Left ventricle myocardium superior (tissue), 1 donor: ENCODE measurements at places on chromosomes 1 and 21.

GRCh38 chr1:3892748-3893147 is 7.3 kb downstream of the C1orf174 start:
- peak; percentile 70 for DNase-seq

- no peak for DNase-seq
These were observed 42.5 kb upstream of the LRRN2 start for GRCh38 chr1:204728045-204728444.

DNA sequence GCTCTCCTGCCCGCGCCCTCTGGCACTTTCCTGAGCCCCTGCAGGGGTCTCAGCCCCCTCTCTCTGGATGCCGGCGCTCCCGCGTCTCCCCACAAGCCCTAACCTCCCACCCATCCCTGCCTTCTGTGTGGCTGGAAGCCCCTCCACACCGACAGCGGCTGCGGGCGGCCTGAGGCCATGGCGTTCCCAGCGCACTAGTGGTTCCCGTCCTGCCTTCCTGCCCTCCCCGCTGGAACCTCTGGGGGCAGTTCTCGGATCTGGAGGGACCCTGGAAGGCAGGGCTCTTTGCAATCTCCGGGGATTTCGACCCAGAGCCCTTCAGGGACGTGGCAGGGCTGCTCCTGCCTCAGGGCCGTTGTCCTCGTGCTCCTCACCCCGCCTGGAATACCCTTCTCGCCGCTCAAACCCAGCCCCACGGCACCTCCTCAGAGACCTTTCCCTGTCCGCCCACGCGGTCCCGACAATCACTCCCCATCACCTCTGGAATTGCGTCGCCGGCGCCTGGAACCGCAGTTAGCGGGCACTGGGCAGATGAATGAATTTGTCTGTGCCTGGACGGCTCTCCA is 493 bp upstream of the ESPN start:
- no peak for DNase-seq

DNA sequence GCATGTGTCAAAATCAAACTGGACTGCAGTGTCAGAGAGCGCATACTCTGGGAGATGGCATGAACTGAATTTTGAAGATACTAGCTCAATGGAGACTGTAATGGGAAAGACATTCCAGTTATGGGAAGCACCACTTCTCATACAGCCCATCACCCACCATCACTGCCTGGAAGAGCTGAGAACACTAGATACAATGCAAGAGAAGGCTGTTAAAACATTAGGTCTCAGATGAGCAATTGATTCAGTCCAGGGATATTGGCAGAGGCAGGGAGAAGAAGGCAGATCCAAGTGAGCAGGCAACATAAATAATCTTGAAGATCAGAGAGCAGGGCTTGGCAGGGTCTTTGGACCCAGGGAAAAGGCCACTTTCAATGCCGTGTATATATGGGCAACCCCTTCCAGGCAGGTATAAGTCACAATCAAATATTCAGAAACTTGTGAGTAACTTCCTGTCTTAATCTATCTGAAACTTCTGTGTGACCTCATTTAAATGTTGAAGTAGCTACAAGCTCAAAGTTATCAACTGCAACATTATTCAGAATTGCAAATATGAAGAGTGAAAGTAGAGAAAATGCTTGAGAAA is 290.3 kb upstream of the SGIP1 start:
- DNase-seq, result no peak

DNA sequence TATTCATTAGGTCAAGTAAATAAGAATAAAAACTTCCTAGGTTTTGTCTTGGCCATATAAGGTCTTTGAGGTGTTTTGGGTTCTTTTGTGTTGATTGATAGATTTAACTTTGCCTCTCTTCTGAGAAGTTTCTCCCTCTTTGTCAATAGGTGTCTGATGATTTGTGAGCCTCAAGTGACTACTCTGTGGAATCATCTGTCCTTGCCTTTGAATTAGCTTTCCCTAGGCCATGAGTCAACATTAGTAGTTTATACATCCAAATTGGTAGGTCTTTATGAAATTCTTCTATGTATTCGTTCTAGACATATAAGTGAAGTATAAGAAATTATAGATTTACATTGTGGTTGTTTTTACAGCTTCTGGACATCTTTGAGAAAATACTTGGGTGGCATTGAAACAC is 864.4 kb downstream of the USP25 start:
- no peak for DNase-seq

GRCh38 chr1:211938561-211938997 is 96.8 kb downstream of the INTS7 start:
- DNase-seq, result no peak

DNA sequence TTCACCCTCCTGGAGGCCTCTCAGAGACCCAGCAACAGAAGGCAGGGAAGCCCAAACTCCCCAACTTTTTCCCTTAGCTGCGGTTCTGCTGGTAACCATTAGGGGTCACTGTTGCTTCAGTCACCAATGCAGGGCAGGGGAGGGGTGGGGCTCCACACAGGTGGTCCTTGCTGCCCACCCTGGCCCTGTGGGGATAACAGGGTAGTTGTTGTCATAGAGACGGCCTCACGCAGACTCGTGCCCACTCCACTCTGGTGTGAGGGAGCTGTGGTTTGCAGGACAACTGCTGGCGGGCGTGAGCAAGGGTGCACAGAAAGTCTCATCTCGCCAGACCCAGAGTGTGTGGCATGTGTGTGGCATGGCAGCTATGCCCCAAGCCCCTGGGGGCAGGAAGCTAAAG is 19.9 kb downstream of the INSRR start:
- peak; percentile 38 for DNase-seq

- DNase-seq, result no peak
These were observed 39.6 kb upstream of the ADARB1 start for GRCh38 chr21:45034556-45035476.

DNA sequence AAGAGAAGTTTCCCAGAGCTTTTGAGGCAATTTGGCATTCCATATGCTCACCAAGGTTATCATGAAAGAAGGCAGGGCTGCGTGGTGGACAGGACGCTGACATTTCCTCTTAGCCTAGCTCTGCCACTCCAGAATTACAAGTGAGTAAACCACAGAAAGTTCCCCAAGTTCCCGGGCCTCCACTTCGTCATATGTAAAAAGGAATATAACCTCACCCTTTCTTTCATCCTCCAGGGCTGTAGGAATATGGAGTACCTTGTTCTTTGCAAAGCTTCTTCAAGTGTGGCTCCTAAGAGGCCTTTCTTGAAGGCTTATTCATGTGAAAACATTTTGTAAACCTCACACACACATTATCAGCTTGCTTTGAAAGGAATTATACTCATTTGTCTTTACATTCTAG is 210.2 kb downstream of the GREM2 start:
- no peak for DNase-seq

- DNase-seq, result no peak
These were observed 54.2 kb downstream of the RGL1 start for GRCh38 chr1:183859119-183859518.

DNA sequence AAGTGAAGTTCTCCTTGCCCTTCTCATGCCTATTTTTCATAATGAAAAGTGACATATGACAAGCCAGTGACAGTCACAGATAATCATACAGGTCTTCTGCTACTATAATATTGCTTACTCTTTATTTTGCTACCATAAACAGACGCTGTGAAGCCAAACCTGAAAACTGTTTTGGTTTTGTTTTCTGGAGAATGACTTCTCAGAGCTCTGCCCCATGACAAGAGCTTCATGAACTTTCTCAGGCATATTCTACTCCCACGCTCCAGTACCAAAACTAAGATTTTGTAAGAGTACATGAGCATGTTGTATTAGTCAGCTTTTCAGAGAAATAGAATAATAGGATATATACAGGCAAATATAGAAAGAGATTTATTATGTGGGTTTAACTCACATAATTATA is 64.3 kb upstream of the VTCN1 start:
- DNase-seq, result no peak

- no peak for DNase-seq
These were observed 129.7 kb upstream of the ZBTB40 start for GRCh38 chr1:22321917-22322316.

DNA sequence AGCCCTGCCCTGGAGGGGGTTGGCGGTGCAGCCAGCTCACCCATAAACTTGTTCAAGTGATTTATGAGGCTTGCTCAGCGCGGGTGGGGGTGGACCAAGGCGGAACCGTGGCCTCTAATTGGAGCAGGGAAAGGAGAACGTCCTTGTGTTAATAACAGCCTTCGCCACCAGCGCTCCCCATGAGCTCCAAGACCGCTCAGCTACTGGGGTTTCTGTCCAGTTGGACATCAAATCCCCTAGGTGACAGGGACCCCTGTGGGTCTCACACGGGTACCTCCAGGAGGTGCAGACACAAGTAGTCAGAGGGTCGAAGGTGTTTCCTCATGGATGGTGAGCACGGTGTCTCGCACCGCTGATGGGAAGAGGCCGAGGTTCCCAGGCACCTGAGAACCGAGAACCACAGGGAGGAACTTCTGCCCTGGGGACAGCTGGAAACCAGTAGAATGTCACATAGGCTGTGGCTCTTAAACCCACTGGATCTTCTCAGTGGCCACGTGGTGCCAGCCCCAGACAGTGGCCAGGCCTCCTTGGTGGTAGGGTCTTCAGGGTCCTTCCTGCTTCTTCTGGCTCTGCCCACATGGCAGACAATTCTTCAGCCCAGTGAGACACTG is 3.7 kb upstream of the ACTRT2 start:
- no peak for DNase-seq

- no peak for DNase-seq
These were observed 72.4 kb upstream of the POU3F1 start for GRCh38 chr1:38118976-38119375.

GRCh38 chr1:42480921-42481320 is 17.8 kb downstream of the CCDC30 start:
- no peak for DNase-seq

GRCh38 chr1:12309783-12310742 is 80.2 kb downstream of the VPS13D start:
- no peak for DNase-seq

- DNase-seq, result no peak
These were observed 552.9 kb downstream of the LTN1 start for GRCh38 chr21:28439788-28440187.

- no peak for DNase-seq
These were observed 51.7 kb downstream of the UBIAD1 start for GRCh38 chr1:11324567-11325165.

GRCh38 chr1:46179138-46180081 is 3.1 kb upstream of the P3R3URF start:
- DNase-seq, result peak; percentile 68

DNA sequence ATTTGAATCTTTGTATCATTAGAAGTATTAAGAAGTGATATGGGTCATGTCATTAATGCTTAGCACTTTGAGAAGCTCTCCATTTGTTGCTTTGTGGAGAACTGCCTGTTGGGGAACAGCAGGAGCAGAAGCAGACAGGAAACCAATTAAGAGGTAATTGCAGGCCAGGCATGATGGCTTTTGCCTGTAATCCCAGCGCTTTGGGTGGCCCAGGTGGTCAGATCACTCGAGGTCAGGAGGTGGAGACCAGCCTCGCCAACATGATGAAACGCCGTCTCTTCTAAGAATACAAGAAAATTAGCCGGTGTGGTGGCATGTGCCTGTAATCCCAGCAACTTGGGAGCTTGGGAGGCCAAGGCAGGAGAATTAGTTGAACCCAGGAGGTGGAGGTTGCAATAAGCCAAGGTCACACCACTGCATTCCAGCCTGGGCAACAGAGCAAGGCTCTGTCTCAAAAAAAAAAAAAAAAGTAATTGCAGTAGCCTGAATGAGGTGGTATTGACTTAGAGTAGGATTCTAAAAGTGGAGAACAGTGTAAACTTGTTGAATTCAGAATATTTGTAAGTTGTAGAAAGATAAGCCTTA is 57.8 kb upstream of the FASLG start:
- no peak for DNase-seq

GRCh38 chr1:203268901-203269653 is 36.2 kb upstream of the BTG2 start:
- DNase-seq, result no peak

DNA sequence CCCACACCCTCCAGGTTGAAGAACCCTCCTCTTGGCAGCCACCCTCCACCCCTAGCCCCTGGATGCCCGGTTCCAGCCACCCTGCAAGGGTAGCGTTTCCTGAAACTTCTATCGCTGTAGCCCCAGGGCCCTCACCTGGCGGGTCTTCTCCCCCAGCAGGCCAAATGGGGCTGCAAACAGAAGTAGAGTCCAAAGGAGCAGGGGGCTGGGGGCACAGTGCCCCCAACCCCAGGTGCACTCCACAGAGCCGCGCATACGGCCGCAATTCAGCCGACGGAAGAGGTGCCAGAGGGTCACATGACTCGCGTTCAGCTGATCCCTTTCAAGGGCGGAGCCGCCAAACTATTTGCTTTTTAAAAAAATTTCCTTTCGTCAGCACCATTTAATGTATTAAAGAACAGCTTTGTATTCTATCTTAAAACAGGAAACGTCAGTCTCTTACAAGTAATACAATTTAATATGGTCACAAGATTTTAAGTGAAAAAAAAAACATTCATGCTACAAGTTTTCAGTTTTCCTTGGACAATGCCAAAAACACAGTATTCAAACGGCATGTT is at the start of gene GLMP:
TSS of gene GLMP (minus strand) at position 289 of the 557 bp plus-strand sequence. CDS start at position 255, 34 bp downstream.
- peak; percentile 76 for DNase-seq

GRCh38 chr1:219751870-219752507 is 139.1 kb upstream of the ZC3H11B start:
- DNase-seq, result no peak

DNA sequence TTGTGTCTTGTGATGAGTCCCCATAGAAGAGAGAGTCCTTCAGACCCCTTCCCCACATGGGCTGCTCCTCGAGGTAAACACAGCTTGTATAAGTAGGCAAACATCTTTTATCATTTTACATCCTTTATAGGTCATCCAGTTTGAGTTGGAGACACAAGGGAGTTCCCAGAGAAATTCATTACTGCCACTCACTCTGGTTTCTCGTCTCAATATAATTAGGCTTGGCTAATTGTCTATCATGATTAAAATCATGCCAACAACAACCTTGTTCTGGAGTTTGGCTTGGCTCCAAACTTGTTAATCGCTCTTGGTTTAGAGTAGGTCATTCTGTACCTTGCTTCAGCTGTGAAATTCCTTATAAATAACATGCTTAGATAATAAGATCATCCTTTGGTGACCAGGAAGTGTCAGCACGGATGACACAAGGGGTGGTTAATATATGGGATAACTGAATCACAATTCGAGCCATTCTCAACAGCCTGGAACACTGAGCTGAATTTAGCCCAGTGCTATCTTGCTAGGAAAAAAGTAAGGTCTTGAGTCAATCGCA is 70.7 kb upstream of the DAB1 start:
- no peak for DNase-seq

- DNase-seq, result no peak
These were observed 4.8 kb downstream of the ACP6 start for GRCh38 chr1:147665521-147665920.

DNA sequence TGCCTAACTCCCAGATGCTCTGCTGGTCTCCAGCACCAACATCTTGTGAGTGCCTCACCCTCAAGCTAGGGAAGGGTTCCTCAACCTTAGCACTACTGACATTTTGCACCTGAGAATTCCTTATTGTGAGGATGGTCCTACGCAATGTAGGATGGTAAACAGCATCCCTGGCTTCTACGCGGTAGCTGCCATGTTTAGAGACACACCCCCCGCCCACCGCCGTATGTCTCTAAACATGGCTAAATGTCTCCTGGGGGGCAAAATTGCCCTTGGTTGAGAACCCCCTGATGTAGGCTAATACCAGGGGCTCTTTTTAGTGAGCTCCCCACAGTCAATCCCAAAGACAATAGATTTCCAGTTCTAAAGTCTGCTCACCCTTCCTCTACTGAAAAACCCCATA is 2.5 kb upstream of the MAP7D1 start:
- no peak for DNase-seq
